ENCODE measurements at places on chromosomes 4 and X.

DNA sequence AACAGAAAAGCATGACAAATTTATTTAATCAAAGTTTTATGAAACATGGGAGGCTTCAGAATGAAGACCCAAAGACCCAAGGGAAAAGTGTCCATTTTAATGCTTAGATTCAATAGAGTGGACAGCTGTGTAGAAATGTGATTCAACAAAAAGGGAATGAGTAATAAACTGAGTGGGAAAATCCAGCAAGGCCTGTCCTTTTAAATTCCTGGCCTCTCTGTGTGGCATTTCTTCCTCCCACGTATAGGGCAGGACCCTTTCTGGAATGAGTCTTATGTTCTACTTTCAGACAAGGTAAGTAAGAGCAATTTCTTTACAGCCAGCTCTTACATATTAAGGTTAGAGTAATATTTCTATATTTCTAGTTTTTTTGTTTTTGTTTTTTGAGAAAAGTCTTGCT lies 14.5 kb downstream of the AASDH start:
- no peaks in the 10 kb centered on the region for H3K4me1 ChIP-seq
- no peak overlapping the region for H3K27ac ChIP-seq
- no peak for DNase-seq
- H3K4me3 ChIP-seq, result no peak overlapping the region

DNA sequence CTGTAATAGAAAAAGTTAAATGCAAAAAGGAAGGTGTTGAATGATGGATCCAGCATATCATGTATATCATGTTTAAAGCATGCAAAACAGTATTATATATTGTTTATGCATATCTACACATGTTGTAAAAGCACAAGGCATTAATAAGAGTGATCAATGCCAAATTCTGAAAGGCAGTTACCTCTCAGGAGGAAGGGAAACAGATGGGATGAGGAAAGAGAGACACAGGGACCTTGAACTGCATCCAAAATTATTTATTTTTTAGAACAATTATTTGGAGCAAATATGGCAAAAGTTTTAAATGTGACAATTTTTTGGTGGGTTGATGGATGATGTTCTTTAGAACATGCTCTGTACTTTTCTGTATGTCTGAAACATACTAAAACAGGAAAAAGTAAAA lies 193.4 kb downstream of the CLCN4 start:
- no peaks in the 10 kb centered on the region for H3K36me3 ChIP-seq
- no peak overlapping the region for H3K27ac ChIP-seq
- H3K4me3 ChIP-seq, result no peak overlapping the region
- H3K4me1 ChIP-seq, result no peaks in the 10 kb centered on the region
- H3K27me3 ChIP-seq, result no peaks in the 10 kb centered on the region

DNA sequence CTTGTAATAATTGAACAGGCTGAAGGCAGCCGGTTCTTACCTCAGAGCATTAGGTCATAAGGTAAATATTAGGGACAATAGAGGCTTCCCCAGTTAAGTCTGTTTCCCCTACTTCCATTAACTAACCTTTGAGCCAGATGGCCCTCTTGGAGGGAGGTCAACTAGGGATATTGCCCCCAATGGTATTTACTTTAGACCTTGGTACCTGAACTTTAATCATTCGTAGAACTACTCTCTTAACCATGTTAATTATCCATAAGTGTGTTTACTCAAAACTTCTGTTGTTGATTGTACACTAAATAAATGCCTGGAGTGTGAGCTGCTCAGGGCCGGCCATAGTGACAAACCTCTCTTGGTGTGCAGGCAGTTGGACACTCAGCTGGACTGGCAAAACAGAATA lies 1843.5 kb upstream of the AGA start:
- no peak for DNase-seq
- H3K27ac ChIP-seq, result no peak overlapping the region
- H3K27me3 ChIP-seq, result no peaks in the 10 kb centered on the region
- H3K4me3 ChIP-seq, result no peak overlapping the region
- no peaks in the 10 kb centered on the region for H3K36me3 ChIP-seq
- no peaks in the 10 kb centered on the region for H3K4me1 ChIP-seq

DNA sequence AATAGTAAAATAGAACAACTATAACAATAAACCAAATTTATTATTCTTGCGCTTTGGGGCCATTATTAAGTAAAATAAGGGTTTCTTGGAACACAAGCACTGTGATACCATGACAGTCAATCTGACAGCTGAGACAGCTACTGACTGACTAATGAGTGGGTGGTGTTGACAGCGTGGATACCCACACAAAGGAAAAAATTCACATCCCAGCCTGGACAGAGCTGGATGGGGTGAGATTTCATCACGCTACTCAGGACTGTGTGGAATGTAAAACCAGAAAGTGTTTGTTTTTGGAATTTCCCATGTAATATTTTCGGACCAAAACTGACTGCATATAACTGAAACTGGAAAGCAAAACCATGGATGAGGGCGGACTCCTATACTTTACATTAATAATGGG lies 48.8 kb downstream of the IGFBP7 start:
- H3K27ac ChIP-seq, result no peak overlapping the region
- H3K4me1 ChIP-seq, result peaks cover 24% of the 10 kb centered on the region
- H3K36me3 ChIP-seq, result no peaks in the 10 kb centered on the region
- no peak overlapping the region for H3K4me3 ChIP-seq

GRCh38 chr4:186009976-186010375 lies 59.0 kb upstream of the TLR3 start:
- no peaks in the 10 kb centered on the region for H3K36me3 ChIP-seq
- no peak overlapping the region for H3K27ac ChIP-seq
- H3K4me3 ChIP-seq, result no peak overlapping the region
- H3K27me3 ChIP-seq, result no peaks in the 10 kb centered on the region

- no peak overlapping the region for H3K27ac ChIP-seq
- H3K4me1 ChIP-seq, result no peaks in the 10 kb centered on the region
- DNase-seq, result no peak
- H3K4me3 ChIP-seq, result no peak overlapping the region
- peaks cover 2% of the 10 kb centered on the region for H3K27me3 ChIP-seq
These were observed 111.4 kb downstream of the CPZ start for GRCh38 chr4:8703857-8704495.

DNA sequence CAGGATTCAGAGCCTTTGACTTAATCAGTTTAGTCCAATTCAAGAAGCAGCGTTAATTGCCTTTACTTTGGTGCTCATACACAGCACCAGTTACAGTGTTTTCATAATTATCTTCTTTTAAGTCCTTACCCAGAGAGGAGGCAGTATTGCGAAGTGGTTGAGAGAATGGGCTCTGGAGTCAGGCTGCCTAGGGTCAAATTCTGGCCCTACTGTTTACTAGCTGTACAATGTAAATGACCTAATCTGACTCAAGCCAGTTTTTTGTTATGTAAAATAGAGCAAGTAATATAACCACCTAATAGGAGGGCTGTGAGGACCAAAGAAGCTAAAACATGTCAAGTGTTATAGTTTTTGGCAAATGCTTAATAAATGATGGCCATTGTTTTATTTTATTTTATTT lies 27.6 kb downstream of the WDR44 start:
- no peak overlapping the region for H3K4me3 ChIP-seq
- no peaks in the 10 kb centered on the region for H3K4me1 ChIP-seq
- no peaks in the 10 kb centered on the region for H3K27me3 ChIP-seq
- no peak overlapping the region for H3K27ac ChIP-seq
- H3K36me3 ChIP-seq, result peaks cover 1% of the 10 kb centered on the region
- DNase-seq, result no peak

DNA sequence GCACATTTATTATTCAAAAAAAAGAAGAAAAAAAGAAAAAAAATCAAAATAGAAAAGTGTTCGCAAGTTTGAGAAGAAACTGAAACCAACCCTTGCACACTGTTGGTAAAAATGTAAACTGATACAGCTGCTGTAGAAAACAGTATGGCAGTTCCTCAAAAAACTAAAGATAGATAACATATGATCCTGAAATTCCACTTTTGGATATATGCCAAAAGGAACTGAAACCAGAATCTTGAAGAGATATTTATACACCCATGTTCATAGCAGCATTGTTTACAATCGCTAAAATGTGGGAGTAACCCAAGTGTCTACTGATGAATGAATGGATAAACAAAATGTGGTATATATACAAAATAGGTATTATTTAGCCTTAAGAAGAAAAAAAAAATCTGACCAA lies 155.4 kb downstream of the TBCK start:
- H3K27me3 ChIP-seq, result no peaks in the 10 kb centered on the region
- no peak overlapping the region for H3K27ac ChIP-seq
- H3K36me3 ChIP-seq, result peaks cover 4% of the 10 kb centered on the region
- DNase-seq, result peak; percentile 51

GRCh38 chr4:4875147-4875546 lies 15.7 kb downstream of the MSX1 start:
- H3K36me3 ChIP-seq, result no peaks in the 10 kb centered on the region
- no peaks in the 10 kb centered on the region for H3K4me1 ChIP-seq
- no peak overlapping the region for H3K27ac ChIP-seq
- peak; percentile 13 for DNase-seq
- H3K4me3 ChIP-seq, result no peak overlapping the region

GRCh38 chr4:33054656-33055196 lies 2334.6 kb downstream of the PCDH7 start:
- H3K36me3 ChIP-seq, result no peaks in the 10 kb centered on the region
- H3K4me3 ChIP-seq, result no peak overlapping the region

- no peak overlapping the region for H3K4me3 ChIP-seq
- no peak overlapping the region for H3K27ac ChIP-seq
- no peaks in the 10 kb centered on the region for H3K4me1 ChIP-seq
- no peaks in the 10 kb centered on the region for H3K27me3 ChIP-seq
- DNase-seq, result peak; percentile 21
These were observed 223.5 kb upstream of the IGFBP7 start for GRCh38 chr4:57333684-57334083.

GRCh38 chr4:16250661-16251365 lies 24.5 kb upstream of the TAPT1 start:
- no peak overlapping the region for H3K27ac ChIP-seq
- no peaks in the 10 kb centered on the region for H3K4me1 ChIP-seq
- H3K4me3 ChIP-seq, result no peak overlapping the region
- H3K36me3 ChIP-seq, result peaks cover 6% of the 10 kb centered on the region
- H3K27me3 ChIP-seq, result no peaks in the 10 kb centered on the region

DNA sequence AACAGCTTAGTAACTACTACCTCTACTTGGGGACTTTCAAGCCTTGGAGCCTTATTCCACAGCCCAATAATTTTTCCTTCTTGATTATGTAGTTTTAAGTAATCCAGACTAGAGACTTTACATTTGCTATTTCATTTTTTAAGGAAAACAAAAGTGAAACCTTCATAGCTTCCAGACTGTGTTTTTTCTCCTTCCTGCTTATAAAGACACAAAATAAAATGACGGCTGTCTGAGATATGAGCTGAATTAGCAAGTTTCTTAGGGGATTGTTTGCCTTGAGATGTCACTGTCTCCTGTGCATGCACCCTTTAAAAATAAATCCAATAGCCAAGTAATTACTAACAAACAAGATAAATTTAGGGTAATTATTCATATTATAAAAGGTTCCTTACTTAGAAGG lies 78.8 kb upstream of the PACRGL start:
- H3K4me1 ChIP-seq, result peaks cover 53% of the 10 kb centered on the region
- no peak overlapping the region for H3K27ac ChIP-seq
- H3K36me3 ChIP-seq, result no peaks in the 10 kb centered on the region
- DNase-seq, result peak; percentile 44
- H3K4me3 ChIP-seq, result no peak overlapping the region

- no peaks in the 10 kb centered on the region for H3K4me1 ChIP-seq
- no peaks in the 10 kb centered on the region for H3K36me3 ChIP-seq
- no peak overlapping the region for H3K27ac ChIP-seq
- DNase-seq, result no peak
- H3K4me3 ChIP-seq, result no peak overlapping the region
These were observed 23.9 kb upstream of the PRDM8 start for GRCh38 chr4:80173401-80173800.

DNA sequence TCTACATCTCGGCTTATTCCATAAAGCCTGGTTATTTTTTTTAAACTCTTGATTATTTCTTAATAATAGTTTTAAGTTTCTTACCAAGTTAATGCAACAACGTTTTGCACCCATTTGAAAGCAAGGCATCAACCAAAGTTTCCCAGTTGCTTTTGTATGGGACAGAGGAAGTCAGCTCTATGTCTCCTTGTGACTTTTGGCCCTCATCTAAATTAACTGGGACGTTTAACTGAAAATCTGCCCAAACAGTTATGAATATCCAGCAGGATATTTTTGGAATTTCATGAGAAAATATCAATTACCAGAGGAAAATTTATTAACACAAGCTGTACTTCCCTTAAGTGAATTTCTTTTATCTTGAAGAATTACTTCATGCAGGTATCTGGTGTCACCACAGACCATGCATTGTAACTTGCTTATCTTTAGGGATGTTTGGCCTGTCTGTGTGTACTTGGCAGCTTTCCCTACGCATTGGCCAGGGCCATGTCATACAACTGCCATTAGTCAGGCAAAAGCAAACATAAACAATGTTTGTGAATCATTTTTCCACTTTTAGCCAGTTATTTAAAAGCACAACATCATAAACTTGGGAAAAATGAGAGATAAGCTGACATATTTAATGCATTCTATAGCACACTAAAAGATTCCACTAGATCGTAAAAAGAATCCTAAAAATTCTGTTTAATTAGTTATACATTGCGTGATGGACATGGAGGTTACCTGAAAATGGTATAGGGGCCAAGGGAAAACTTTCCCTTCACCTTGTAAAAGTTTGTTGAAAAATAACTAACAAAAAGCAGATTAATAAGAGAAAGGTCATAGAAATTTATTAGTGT lies 101.4 kb upstream of the PDE5A start:
- H3K27me3 ChIP-seq, result no peaks in the 10 kb centered on the region
- no peak overlapping the region for H3K4me3 ChIP-seq
- peak; percentile 54 for DNase-seq
- peaks cover 30% of the 10 kb centered on the region for H3K4me1 ChIP-seq
- no peaks in the 10 kb centered on the region for H3K36me3 ChIP-seq

DNA sequence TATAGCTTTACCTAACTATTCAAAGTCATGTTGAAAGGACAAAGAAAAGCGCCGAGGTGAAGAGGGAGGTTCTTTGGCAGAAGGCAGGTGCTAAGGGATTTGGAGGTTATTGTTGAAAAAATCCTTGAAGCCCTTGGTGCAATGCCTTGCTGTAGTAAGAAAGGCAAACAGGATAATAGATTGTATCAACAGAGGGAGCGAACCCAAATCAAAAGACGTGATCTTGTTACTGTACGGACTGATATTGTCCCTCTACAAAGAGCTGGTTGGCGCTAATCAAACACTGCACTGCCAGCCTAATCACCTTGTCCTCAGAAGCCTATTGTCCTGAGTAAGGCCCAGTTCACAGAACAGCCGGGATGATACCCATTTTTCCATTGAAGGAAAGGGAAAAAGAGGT lies 182.9 kb downstream of the ZIC3 start:
- H3K27ac ChIP-seq, result no peak overlapping the region
- DNase-seq, result peak; percentile 4
- peaks cover 6% of the 10 kb centered on the region for H3K27me3 ChIP-seq
- no peak overlapping the region for H3K4me3 ChIP-seq
- no peaks in the 10 kb centered on the region for H3K36me3 ChIP-seq

DNA sequence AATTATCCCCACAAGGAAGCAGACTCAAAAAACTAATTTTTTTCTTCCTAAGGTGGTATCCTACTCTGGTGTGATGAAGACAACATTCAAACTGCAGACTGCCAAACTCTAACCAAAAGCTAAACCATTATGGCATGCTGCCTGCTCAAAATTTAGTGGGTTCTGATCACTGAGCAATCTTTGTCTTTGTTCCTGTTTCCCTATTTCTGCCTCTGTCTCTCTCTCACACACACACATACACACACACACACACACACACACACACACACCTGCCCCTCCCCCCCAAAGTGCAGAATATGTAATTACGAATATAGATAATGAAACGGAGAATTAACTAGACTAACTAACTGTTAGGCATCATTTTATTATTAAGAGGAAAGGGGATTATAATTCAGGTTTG lies 1278.6 kb downstream of the PCDH7 start:
- no peak overlapping the region for H3K4me3 ChIP-seq
- H3K27ac ChIP-seq, result no peak overlapping the region
- H3K36me3 ChIP-seq, result no peaks in the 10 kb centered on the region
- no peaks in the 10 kb centered on the region for H3K27me3 ChIP-seq
- no peak for DNase-seq
